Activated naive CD4-positive, alpha-beta T cell treated with anti-CD3 and anti-CD28 coated beads for 36 hours (primary cell): ENCODE measurements at places on chromosomes 11 and 22.

GRCh38 chr11:96082936-96083335 is 159.0 kb upstream of the MTMR2 start:
- no peak overlapping the region for H3K4me3 ChIP-seq
- H3K27ac ChIP-seq = no peak overlapping the region
- peaks cover 28% of the 10 kb centered on the region for H3K4me1 ChIP-seq
- no peaks in the 10 kb centered on the region for H3K27me3 ChIP-seq

- no peaks in the 10 kb centered on the region for H3K27me3 ChIP-seq
- H3K4me1 ChIP-seq = no peaks in the 10 kb centered on the region
- H3K27ac ChIP-seq = no peak overlapping the region
- no peak overlapping the region for H3K4me3 ChIP-seq
- DNase-seq = no peak
Measured at GRCh38 chr11:97965849-97966646, 1054.7 kb upstream of the CNTN5 start.

DNA sequence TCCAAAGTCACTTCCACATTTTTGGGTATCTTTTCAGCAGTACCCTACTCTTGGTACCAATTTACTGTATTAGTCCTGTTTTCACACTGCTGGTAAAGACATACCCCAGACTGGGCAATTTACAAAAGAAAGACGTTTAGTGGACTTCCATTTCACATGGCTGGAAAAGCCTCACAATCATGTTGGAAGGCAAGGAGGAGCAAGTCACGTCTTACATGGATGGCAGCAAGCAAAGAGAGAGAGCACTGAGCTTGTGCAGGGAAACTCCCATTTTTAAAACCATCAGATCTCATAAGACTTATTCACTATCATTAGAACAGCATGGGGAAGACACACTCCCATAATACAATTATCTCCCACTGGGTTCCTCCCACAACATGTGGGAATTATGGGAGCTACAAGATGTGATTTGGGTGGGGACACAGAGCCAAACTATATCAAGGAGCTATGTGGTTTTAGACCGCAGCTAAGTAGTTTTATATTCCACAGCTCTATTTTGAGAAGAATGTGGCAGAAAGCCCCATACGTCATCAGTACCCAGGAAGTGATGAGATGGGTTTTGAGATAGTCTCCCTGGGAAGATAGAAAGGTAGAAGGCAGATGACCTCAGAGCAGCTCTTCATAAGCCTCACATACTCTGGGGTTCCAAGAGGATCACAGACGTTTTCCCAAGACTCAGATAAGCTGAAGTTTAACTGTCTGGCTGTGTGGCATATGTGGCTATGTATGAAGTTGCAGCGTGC is 96.3 kb downstream of the APIP start:
- no peak overlapping the region for H3K27ac ChIP-seq
- no peaks in the 10 kb centered on the region for H3K36me3 ChIP-seq
- H3K4me1 ChIP-seq = peaks cover 11% of the 10 kb centered on the region
- no peak for DNase-seq

DNA sequence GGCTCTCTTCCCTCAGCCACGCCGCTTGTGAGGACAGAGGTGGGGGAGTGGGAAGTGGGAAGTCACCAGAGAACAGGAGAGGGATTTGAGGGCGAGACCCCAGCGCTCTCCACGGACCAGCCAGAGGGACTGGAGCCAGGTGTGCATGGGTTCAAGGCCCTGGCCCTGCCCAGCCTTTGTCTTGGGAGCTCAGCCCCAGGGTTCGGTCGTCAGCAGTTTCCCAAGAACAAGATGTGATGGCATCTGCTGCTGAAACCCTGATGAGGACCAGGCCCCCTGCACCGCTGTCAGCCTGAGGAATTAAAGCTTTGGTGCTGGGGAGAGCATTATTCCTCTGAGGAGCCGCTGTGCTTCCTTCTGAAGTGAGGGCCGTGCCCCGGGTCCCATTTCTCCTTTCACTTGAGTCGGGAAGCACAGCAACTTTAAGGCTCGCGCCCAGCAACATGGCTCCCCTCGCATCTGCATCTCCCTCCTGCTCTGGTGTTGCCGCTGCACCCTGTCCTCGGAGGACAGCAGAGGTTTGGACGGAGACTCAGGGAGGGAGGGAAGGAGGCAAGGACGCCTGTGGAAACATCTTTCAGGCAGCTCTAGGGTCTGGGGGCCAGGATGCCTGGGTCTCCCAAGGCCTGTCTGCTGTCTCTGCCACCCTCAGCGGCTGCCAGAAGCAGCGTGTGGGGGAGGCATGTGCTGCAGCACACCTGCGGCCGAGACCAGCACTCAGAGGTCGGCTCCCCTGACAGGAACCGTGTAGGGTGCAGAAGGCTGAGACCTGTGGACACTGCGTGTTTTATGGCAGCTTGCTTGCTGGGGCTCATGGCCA is 3.8 kb downstream of the IFITM5 start:
- peaks cover 4% of the 10 kb centered on the region for H3K27me3 ChIP-seq
- DNase-seq = no peak
- H3K36me3 ChIP-seq = peaks cover 5% of the 10 kb centered on the region
- peak overlapping the region; percentile 13 for H3K27ac ChIP-seq

- H3K36me3 ChIP-seq = no peaks in the 10 kb centered on the region
- H3K27ac ChIP-seq = no peak overlapping the region
- DNase-seq = no peak
Measured at GRCh38 chr22:48100685-48101417, 1338.4 kb downstream of the TBC1D22A start.
